Ovary (tissue), 10 donors: ENCODE measurements at places on chromosomes 16 and 17. TPM values are rescaled to one million over a fixed set of nuclear protein-coding genes. Genes with fewer than 3 reads are reported as not detected.

- DNase-seq = no peak
- no peaks in the 10 kb centered on the region for H3K27me3 ChIP-seq
- no peak overlapping the region for H3K27ac ChIP-seq
- H3K4me1 ChIP-seq = no peaks in the 10 kb centered on the region
Observed at GRCh38 chr17:36000732-36001109, 632 bp downstream of the CCL15 start.

GRCh38 chr17:72113751-72114150, 7.1 kb upstream of the SOX9 start:
- H3K36me3 ChIP-seq = no peaks in the 10 kb centered on the region
- no peak overlapping the region for H3K4me3 ChIP-seq
- H3K27ac ChIP-seq = no peak overlapping the region

GRCh38 chr16:78830599-78830998, 731.1 kb downstream of the WWOX start:
- H3K36me3 ChIP-seq = no peaks in the 10 kb centered on the region
- DNase-seq = no peak
- no peak overlapping the region for H3K4me3 ChIP-seq
- H3K4me1 ChIP-seq = no peaks in the 10 kb centered on the region
- H3K27me3 ChIP-seq = no peaks in the 10 kb centered on the region
- no peak overlapping the region for H3K27ac ChIP-seq

HIGD1B gene
- total RNA-seq = 1.1 TPM
